ENCODE measurements at places on chromosomes 7 and 10.

- DNase-seq, result no peak
Observed at GRCh38 chr10:865924-866576, 65.5 kb downstream of the LARP4B start.

- DNase-seq, result no peak
Observed at GRCh38 chr10:133279326-133280226, 2.9 kb upstream of the ADAM8 start.

GRCh38 chr7:106915407-106915806 is 50.3 kb downstream of the PIK3CG start:
- no peak for DNase-seq

- DNase-seq, result no peak
Observed at GRCh38 chr10:4902571-4903011, 60.6 kb upstream of the AKR1C1 start.

DNA sequence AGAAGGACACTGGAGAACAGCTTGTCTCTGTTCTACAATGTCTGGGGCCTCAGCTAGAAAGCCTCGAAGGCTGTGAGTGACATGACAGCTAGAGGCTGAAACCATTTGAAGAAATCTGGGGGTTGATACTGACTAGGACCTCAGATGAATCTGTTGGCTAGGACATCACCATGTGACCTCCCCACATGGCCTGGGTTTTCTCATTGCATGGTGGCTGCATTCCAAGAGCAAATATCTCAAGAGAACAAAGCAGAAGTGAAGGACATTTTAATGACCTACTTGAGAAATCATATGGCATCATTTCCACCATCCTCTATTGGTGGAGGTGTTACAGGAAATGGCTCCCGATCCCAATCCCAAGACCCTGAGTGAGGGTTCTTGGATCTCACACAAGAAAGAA is 450.6 kb upstream of the AUTS2 start:
- DNase-seq, result no peak

- no peak for DNase-seq
Observed at GRCh38 chr10:128514536-128514935, 388.3 kb upstream of the MKI67 start.

DNA sequence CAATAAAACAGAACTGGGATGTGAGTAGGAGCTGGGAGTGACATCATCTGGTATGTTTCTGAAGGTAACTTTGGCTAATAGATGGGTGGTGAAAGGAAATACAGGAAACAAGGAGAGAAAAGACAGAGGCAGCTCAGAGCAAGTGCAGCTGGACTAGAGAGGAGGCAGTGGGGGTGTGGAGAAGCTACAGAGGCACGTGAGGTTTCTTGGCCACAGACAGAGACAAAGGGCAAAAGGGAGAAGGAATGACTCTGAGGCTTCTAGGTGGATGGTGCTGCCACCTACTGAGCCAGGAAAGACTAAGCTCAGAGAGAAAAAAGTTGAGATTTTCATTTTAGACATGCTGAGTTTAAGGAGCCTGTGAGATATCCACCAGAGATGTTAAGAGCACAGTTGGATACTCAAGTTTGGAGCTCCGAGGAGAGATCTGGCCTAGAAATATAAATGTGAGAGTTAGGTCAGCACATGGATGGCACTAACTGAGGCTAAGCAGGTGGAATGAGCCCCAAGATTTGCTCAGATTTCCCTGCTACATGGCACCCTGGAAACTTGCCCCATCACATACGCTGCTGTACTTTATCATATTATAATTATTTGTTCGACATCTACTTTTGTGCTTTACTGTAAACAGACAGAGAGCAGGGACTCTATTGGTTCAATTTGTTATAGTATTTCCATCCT is 293.0 kb upstream of the IMMP2L start:
- no peak for DNase-seq

GRCh38 chr10:100347568-100348195 is 649 bp downstream of the SCD start:
- no peak for DNase-seq

Data from stimulated activated CD8-positive, alpha-beta memory T cell treated with anti-CD3 and anti-CD28 coated beads, Interleukin-4, amount 100 ng/mL, for 1 hour (primary cell).